Activated naive CD4-positive, alpha-beta T cell (primary cell): ENCODE measurements at places on chromosomes 6 and 20.

GRCh38 chr20:22533823-22534751 lies 50.3 kb downstream of the FOXA2 start:
- no peak for DNase-seq

GRCh38 chr6:38528196-38528965 lies 111.3 kb downstream of the BTBD9 start:
- no peak for DNase-seq

DNA sequence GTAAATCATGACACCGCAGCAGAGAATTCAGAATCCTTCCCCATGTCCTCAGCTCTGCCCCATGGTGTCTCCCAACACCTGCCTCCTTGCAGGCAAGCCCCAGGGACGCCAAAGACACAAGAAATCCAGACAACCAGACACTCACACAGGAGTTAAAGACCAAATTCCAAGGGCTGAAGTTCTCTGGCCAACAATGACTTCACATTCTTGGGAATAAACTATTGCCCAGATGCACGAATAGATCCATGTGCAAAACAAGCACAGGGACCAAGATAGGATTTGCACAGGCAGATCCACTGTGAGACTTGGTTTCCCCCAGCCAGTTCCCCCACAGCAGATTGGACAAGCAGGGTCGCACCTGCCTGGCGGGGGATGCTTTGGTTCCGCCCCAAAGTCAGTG lies 246.7 kb downstream of the SOD2 start:
- DNase-seq: no peak

- DNase-seq: no peak
Measured at GRCh38 chr6:82568290-82568993, 204.8 kb downstream of the TPBG start.

- no peak for DNase-seq
Measured at GRCh38 chr6:119493980-119494379, 144.4 kb upstream of the MAN1A1 start.

DNA sequence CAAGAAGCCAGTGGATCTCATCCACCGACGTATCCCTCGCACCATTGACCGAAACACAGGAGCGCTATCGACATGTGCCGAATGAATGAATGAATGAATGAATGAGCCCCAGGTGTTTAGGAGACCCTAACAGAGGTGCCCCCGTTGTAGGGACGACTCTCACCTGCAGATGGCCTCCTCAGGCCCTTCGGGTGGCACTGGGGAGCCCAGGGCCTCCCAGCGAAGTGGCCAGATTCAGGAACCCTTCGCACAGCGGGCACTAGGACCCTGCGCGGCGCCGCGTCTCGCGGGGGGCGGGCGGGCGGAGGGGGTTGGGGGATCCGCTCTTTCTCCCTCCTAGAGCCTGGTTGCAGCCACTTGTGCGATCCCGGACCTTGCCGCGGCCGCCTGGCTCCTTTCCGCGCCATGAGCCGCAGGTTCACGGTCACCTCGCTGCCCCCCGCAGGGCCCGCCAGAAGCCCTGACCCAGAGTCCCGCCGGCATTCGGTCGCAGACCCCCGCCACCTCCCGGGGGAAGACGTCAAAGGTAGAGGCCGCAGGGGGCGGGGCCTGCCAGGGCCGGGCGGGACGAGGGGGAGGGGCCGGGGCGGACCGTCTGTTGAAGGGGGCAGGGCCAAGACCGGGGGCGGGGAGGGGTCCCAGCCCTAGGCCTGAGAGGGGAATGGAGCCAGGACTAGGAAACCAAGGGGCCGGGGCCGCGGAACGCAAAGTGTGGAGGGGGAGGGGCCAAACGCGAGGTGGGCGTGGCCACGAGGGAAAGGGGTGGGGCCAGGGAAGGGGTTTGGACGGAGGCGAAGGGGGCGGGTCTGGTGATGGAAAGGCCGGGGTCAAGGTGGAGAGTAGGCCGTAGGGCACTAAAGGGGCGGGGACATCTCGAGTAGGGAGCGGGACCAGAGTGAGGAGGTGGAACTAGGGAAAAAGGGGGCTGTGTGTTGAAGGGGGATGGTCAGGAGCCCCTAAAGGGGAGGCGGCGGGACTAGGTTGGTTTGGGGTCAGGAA lies 7.4 kb upstream of the SLC12A5 start:
- DNase-seq: no peak
